ENCODE measurements at places on chromosomes 2 and 18.
A peak's percentile ranks its signal among the peaks of the same experiment; 100 is the strongest.

- no peak for DNase-seq
Measured at GRCh38 chr18:32378705-32379104, 92.0 kb downstream of the GAREM1 start.

DNA sequence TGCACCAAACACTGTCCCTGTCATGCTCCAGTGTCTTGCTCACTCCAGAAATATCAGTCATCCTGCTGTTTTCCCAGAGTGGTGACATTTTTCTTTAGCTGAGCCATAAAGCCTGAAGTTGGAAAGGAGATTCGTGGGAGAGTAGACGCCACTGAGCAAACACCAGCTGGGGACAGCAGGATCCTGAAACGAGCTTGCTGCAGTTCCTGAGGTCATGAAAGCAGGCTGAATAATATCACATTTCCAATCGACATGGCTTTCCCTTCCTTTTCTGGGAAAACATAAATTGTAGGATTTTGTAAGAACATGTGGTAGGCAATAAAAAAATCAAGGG is 276.4 kb downstream of the CDCA7 start:
- DNase-seq = no peak

DNA sequence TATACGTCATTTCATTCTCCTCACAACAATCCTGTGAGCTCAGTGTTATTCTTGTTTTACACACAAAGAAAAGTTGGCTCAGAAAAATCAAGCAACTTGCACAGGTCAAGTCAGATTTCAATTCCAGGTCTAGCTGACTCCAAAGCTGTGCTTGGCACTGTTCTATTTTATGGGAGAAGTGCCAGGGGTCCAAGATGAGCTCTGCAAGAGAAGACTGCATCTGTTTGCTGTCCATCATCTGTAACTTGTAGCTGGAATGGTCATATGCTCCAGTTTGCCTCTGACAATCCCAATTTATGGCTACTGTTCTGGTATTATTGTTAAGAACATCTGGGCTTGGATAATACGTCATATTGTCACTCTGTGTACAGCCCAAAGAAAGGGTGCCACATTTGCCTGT is 28.9 kb downstream of the KCNF1 start:
- no peak for DNase-seq

DNA sequence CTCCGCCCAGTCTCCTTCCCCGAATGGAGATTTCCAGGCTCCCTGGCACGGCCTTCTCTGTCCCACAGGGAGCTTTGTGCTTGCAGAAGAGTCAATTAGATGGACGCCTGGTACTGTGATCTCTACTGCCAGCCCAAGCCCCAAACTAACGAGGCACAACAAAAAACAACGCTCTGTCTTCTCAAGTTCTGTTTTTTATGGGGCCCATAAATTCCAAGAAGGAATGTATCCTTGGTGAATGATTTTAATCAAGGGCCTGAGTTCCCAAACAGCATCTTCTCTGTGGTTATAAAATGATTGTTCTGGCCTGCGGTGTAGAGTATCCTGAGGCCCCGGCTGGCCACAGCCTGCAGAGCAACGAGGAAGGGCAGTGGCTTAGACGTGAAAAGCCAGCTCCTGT is 219.5 kb downstream of the CLIP4 start:
- no peak for DNase-seq

GRCh38 chr18:68098655-68099054 is 582.1 kb upstream of the DSEL start:
- DNase-seq = no peak

DNA sequence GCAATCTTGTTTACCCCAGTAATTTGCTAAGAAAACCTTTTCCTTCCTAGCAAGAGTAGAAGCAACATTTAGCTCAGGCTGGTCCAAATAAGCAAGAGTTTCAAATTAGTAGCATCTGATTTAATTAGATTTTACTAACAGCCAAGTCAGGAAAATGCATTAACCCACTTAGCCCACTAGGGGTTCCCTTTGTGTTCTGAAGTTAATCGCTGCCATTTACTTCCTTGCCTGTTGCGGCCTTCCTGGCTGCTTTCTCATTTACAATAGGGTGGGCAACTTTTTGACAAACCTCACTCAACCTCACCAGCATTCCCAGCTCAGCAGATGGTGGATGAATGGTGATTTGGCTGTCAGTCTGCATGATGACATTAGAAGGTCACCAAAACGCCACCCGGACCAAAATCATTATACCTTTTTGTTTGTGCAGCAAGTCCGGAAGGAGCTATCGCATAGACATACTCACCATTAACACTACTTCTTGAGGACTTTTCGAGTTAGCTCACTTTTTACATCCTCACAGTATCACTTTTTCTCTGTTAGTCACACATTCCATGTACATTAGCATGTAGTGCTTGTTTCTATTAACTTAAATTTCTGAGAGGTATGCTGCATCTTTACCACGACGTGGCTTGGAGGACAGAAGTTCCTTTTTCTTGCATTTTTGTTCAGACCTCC is 101.5 kb upstream of the SETBP1 start:
- no peak for DNase-seq

DNA sequence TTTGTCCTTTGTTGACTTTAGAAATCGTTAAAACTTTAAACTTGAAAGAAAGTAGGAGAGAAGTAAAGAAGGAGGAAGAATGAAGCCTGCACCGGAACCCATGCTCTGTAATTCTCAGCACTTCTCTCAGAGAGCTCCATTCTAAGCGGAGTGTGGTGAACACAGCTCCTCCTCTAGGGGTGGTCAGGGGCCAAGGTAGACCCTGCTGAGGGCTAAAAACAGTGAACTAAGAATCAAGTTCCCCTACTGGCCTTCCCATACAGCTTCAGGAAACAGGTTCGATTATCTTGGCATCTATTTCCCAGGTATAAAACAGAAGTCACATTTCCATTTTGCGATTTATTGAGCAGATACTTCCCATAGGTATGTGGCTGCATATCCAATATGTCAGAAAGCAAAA is 92.7 kb upstream of the ASAP2 start:
- no peak for DNase-seq

GRCh38 chr2:105797298-105797819 is 52.6 kb downstream of the NCK2 start:
- peak; percentile 55 for DNase-seq

- DNase-seq = no peak
Measured at GRCh38 chr2:86648681-86649080, 25.0 kb upstream of the RNF103 start.

- DNase-seq = no peak
Measured at GRCh38 chr18:3305933-3306332, 44.0 kb downstream of the MYL12B start.

DNA sequence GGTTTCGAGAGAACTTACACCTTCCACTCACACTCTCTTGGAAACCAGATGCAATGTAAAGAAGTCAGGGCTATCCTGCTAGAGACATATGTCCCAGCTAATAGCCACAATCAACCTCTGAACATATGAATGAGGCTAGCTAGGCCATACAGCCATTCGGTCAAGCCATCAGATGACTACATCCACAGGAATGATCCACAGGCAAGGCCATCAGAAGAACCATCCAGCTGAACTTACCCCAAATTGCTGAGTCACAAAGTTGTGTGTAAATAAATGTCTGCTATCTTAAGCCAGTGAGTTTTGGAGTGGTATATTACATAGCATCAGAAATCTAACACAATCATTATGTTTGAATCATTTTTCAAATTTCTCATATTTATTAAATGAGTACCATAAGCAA is 5.2 kb upstream of the SPAST start:
- DNase-seq = no peak

DNA sequence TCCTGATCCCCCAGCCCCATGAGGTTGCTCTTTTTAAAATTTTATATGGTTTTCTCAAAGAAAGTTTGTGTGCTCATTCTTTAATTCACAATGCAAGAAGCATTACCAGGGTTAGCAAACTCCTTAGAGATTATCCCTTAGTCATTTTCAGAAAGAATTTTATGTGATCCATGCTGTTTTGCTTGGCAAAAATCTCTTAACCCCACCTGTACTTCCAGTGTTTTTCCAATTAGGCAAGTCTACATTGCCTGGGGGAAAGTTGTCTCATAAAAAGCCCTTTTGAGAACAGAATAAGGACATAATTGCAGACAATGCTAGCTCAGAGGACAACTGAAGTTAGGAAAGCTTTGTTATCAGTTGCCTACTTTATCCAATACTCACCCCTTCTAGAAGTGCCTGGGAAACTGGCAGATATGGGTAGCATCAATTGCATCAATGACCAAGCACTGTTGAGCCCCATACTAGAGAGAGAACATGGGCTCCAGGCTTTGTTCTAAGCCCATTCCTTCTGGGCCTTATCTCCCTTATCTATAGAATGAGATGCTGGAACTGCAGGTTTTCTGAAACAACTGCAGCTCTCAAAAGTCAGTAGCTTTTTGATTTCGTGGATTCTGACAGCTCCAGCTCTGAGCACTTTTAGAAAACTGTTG is 265.9 kb upstream of the SPHKAP start:
- no peak for DNase-seq

DNA sequence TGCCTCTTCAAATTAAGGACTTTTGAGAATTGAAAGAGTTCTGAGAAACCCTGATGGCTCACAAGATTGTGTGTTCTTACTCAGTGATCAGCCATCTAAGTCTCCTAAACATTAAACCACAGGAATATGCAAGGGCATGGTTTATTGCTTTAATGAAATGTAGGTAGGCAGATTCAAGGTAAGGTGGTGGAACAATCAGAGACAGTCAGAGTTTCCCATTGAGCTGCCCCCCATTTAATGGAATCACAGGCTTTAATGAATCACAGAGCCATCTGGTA is 107.8 kb upstream of the LRATD1 start:
- no peak for DNase-seq

GRCh38 chr2:72604468-72604867 is 221.4 kb downstream of the EXOC6B start:
- no peak for DNase-seq

DNA sequence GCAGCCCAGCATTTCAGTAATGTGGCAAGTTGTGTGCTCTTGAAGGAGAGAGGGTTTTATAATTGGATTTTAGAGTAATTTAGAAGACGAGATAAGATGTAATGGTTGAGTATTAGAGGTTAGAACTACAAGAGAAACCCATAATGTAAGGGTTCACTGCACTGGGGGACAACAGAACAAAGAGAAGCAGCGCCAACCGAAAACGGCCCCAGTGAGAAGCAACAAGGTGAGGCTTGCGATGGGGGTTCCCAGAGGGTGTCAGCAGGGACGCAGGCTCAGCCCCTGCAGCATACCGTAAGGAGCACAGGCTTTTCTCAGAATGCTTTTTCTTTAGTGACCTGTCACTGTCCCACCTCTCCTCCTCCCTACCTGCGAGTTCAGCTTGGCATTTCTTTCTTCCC is 183.9 kb upstream of the ETAA1 start:
- DNase-seq = no peak
